ENCODE measurements at places on chromosomes 12 and 14. TPM values are rescaled to one million over a fixed set of nuclear protein-coding genes. Genes with fewer than 3 reads are reported as not detected.

DNA sequence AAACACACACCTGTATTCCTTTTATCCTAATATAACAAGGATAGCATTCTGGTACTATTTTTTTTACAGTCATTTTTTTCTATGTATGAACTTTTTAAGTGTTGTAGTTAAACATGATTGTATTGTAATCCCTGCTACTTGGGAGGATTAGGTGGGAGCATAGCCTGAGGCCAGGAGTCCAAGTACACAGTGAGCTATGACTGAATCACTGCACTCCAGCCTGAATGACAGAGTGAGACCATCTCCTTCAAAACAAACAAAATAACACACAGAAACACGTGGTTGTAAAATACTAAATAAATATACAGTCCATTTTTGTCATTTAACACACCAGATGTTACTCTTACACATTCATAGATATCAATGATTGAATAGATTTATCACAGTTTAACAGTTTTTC lies 56.9 kb downstream of the MAP4K5 start:
- H3K27me3 ChIP-seq, result no peaks in the 10 kb centered on the region
- peaks cover 73% of the 10 kb centered on the region for H3K36me3 ChIP-seq
- no peak overlapping the region for H3K4me3 ChIP-seq
- no peaks in the 10 kb centered on the region for H3K4me1 ChIP-seq

- H3K4me1 ChIP-seq, result no peaks in the 10 kb centered on the region
- no peak overlapping the region for H3K27ac ChIP-seq
- H3K36me3 ChIP-seq, result no peaks in the 10 kb centered on the region
- DNase-seq, result no peak
- no peaks in the 10 kb centered on the region for H3K27me3 ChIP-seq
Observed at GRCh38 chr12:103745962-103746361, 95.1 kb downstream of the NT5DC3 start.

- no peak overlapping the region for H3K4me3 ChIP-seq
- peaks cover 5% of the 10 kb centered on the region for H3K4me1 ChIP-seq
- H3K36me3 ChIP-seq, result no peaks in the 10 kb centered on the region
- H3K27me3 ChIP-seq, result peaks cover 50% of the 10 kb centered on the region
- no peak for DNase-seq
Observed at GRCh38 chr12:66189889-66190288, 875 bp downstream of the IRAK3 start.

GRCh38 chr14:93970965-93971634 lies 5.3 kb downstream of the ASB2 start:
- DNase-seq, result peak; percentile 75
- H3K4me3 ChIP-seq, result peak overlapping the region; percentile 85
- peaks cover 90% of the 10 kb centered on the region for H3K4me1 ChIP-seq
- H3K27me3 ChIP-seq, result no peaks in the 10 kb centered on the region
- peak overlapping the region; percentile 99 for H3K27ac ChIP-seq
- H3K36me3 ChIP-seq, result peaks cover 52% of the 10 kb centered on the region

DNA sequence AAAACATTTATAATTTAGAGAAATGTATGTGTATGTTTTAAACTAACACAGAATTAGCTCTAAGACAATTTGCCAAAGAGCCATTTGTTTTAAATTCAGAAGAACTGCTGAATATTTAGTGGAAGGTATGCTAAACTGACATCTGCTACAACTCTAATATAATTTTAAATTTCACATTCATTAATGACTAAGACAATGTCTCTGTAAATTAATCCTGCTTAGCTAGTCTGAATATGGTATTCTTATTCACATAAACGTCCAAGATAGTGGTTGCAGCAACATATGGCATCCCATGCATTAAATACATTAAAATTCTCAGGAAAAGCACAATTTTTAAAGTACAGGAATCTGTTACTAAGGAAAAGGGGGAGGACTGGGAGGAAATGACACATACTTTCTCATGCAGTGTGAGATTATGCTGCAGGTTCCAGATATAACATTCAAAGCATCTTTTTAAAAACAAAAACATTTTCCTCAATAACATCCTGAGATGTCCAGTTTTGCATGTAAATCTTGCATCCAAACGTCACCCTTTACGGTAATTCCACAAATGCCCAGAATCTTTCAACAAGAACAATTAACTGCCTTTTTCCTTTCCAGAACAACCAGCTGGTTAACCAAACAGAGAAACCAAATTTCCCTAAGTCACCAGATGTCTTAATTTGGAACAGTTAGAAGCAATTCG lies 26.9 kb downstream of the WDR89 start:
- H3K36me3 ChIP-seq, result peaks cover 40% of the 10 kb centered on the region
- H3K27ac ChIP-seq, result no peak overlapping the region
- DNase-seq, result no peak
- H3K27me3 ChIP-seq, result no peaks in the 10 kb centered on the region

DNA sequence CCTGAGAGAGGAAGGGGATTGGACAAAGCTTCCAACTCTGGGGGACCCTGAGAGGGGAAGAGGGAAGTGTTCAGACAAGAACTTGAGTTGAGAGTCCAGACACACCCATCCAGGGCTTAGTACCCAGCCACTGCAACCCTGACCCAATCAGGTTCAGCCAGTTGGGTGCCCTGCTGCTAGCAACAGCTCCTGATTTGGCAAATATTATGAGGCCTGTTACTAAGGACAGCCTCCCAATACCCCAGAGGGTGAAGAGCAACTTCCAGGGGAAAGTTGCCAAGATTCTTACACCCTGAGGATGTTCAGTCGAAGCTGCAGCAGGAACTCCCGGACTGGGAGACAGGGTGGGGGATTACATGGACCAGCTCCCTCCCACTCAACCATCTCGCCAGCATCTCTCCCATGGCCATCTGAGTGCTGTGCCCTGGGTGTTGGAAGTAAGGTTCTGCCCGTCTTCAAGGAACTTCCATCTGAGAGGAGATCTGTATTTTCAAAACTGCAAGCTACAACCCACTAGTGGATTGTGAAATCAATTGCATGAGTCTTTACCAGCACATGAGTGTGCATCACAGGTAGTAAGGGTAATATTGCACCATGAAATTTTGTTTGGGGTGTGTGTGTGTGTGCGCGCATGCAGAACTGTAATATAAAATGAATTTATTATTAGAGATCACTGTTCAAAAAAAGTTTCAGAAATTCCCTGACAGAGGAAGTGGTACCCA lies 11.5 kb upstream of the KRT78 start:
- H3K4me3 ChIP-seq, result no peak overlapping the region
- DNase-seq, result no peak
- H3K36me3 ChIP-seq, result no peaks in the 10 kb centered on the region
- no peak overlapping the region for H3K27ac ChIP-seq
- H3K4me1 ChIP-seq, result no peaks in the 10 kb centered on the region
- peaks cover 2% of the 10 kb centered on the region for H3K27me3 ChIP-seq

DNA sequence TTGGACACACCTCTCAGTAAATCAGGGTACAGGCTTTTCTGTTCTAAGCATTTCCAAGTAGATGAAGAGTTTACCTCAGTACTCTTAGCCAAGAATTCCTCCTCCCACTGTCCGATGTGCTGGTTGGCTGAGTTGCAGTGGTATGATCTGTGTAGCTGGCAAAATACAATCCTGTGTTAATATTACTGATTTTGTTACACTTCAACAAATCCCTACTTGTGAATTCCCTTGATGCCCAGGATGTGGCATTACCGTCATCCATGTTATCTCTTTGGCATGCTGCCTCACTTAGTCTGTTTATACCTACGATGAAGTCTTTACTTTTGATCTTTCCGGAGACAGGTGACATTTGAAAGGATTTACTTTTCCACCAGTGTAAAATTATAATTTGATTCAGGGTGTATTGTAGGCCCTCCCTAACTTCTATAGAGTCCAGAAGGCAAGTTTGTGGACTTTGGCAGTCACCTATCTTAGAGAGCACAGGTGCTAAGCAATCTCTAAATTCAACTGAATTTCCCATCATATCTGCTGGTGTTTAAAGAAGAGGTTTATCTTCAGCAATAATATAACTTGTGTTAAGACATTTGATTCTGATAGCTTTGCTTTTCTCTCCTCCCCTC lies 10.1 kb downstream of the CCDC196 start:
- peaks cover 20% of the 10 kb centered on the region for H3K4me1 ChIP-seq
- H3K36me3 ChIP-seq, result no peaks in the 10 kb centered on the region
- H3K4me3 ChIP-seq, result no peak overlapping the region
- peaks cover 13% of the 10 kb centered on the region for H3K27me3 ChIP-seq
- DNase-seq, result no peak

DNA sequence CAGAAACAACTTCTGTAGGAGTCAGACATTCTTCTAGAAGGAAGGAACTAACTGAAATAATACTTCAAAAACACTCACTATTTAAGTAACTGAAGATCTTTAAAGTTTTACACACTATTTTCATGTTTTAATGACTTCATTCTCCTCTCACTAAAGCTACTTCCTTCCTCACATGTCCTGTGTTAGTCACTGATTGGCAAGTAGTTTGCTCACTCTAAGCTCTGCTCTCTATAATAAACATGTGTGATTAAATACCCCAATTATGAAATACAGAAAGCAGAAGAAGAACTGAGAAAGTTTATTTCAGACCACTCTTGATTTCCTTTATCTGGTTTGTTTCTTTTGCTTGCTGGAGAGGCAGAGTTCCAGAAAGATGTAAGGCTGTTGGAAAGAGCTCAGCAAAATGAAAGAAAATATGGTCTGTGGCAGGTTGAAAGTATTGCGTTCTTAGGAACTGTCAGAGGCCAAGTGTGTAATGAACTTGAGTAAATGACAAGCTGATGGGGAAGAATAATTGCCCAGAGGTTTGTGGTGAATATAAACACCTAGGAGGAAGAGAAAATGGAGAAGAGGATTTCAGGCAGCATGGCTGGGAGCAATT lies 522.0 kb upstream of the SEL1L start:
- no peak overlapping the region for H3K4me3 ChIP-seq
- DNase-seq, result no peak
- no peak overlapping the region for H3K27ac ChIP-seq

GRCh38 chr12:54592316-54592715 lies 3.9 kb upstream of the PPP1R1A start:
- peaks cover 45% of the 10 kb centered on the region for H3K27me3 ChIP-seq

DNA sequence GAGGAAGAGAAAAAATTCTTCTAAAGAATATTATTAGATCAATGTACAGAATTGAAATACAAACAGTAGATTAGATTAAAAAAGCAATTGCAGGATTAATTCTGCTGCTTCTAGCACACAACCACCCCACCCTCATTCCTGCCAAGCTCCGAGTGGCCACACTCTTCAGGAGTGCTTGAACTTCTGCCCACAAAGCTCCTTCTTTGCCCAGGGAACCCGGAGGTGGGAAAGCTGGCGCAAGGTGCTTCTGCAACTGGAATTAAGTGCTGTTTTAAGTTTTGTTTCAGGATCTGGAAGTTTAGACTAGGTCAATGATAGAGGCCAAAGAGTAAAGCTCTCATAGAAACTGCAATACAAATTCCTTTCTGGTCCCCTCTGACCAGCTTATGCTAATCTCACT lies 94.1 kb upstream of the BMP4 start:
- H3K4me1 ChIP-seq, result no peaks in the 10 kb centered on the region
- no peaks in the 10 kb centered on the region for H3K27me3 ChIP-seq
- DNase-seq, result no peak

Gene FOXJ2
- 16.5 TPM for total RNA-seq

Gene TRIM9
- 0.46 TPM for total RNA-seq

Gene ORAI1
- 47.6 TPM for total RNA-seq

Gene NANOG
- not detected for total RNA-seq

Gene AMDHD1
- 0.30 TPM for total RNA-seq

Gene SIX4
- total RNA-seq, result 1.3 TPM

All from activated T-helper 2 cell treated with anti-CD3 and anti-CD28 coated beads, Interferon-gamma antibody, Interleukin-2, Interleukin-4, amounts not matched to agents 10 μg/mL and 5 μg/mL and 100 μg/mL, durations not matched to agents 14 hours and 24 hours and 36 hours (primary cell).